SJSA1 (cell line): ENCODE measurements at places on chromosomes 3 and 15. TPM values are rescaled to one million over a fixed set of nuclear protein-coding genes. Genes with fewer than 3 reads are reported as not detected.

The GRM2 gene
- 0.03 TPM in 1 of 2 replicates, not detected in the other for total RNA-seq

The RNU6-1 gene
- not detected in 2 replicates for total RNA-seq

The NANOGP8 gene
- not detected in 2 replicates for total RNA-seq

The ST3GAL6 gene
- not detected in 2 replicates for total RNA-seq

The ISLR2 gene
- total RNA-seq, result not detected in 2 replicates

DNA sequence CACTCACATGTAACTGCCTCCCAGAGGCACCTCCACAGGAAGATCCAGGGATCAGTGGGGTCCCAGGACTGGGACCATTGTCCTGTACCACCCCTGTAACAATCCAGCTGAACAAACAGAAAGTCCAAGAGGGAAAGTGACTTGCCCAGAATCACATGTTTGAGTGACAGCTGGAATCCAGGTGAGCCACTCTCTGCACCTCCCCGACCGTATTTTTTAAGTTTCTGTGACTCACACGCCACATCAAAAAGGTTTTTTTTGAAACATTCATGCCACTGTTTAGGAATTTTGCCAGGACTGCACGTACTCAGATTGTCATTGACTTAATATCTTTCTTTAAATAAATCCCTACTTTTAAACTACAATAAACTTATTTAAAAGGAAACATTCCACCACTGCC is 9.8 kb upstream of the SLC6A1 start:
- no peak for DNase-seq

GRCh38 chr3:180881065-180881801 is 31.2 kb upstream of the FXR1 start:
- no peak for DNase-seq

GRCh38 chr3:67995206-67995605 is 340.8 kb upstream of the SUCLG2 start:
- no peak for DNase-seq

- DNase-seq, result no peak
These were observed 24.6 kb downstream of the POLG start for GRCh38 chr15:89309993-89310392.

DNA sequence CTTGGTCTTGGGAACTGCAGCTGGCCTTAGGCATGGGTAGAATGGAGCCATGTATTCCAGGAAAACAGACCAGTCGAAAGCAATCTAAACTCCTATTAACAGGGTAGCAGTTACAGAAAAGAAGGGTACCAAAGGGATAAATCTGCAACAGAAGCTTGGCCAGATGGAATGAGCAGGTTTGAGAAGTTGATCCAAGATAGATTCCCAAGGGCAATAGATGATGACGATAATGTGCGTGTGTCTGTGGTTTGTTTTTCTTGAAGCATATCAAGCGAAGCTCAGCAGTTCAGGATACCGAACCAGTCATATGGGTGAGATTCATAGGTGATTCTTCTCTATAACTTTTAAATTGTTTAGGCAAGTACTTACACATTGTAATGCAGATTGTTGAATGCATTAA is 203.8 kb upstream of the SEMA6D start:
- no peak for DNase-seq

DNA sequence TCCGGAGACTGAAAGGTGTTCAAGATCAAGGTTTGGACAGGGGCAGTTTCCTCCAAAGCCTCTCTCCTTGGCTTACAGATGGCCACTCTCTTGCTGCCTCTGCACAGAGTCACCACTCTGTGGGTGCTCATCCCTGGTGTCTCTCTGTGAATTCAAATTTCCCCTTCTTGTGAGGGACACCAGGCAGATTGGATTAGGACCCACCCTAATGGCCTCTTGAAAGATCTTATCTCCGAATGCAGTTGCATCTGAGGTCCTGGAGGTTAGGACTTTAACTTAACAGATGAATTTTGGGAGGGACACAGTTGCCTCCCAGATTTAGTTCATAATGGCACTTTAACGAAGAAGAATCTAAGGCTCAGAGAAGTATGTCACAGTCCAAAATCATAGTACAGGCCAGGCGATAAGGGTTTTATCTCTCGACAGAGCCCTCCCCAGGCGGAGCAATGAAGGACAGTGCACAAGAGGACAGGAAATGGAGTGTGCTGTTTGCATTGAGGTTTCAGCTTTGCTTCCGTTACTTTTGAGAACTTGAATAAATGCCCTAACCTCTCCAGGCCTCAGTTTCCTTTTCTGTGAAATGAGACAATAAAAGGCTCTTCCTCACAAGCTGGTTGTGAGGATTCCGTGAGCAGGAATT is 38.9 kb upstream of the KIF23 start:
- no peak for DNase-seq

- DNase-seq, result no peak
These were observed 189.1 kb downstream of the GHSR start for GRCh38 chr3:172259111-172259541.

DNA sequence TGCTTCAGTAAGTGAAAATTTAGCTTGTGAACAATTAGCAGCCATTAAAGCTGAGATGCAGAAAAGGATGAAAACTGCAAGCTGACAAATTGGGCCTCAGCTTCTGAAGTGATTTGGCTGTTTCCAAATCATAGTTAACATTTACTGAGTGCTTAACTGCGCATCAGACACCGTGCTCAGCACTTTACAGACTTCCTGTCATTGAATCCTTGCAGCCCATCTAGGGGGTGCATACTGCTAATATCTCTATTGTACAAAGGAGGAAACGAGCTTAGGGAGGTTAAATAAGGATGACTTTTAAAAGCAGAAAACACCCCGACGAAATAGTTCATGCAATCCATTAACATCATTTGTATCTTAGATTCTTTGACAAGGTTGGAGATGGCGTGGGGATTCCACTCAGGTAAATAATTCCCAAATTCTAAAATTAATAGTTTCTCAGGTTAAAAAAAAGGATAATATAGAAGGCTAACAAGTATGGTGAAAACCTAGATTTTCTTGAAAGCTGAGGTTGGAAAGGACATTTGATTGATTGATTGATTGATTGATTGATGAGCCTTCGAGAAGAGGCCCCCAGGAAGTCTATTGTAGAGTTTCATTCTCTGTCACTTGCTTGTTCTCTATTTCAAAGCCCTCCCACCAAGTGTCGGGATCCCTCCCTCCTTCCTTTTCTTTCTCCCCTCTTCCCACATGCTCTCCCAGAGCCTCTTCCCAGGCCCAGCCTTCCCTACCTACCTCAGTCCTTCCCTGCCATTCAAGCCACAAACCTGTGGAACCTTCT is 23.5 kb upstream of the EPHB3 start:
- no peak for DNase-seq

- DNase-seq, result no peak
These were observed 20.7 kb upstream of the CAV3 start for GRCh38 chr3:8712908-8713255.

DNA sequence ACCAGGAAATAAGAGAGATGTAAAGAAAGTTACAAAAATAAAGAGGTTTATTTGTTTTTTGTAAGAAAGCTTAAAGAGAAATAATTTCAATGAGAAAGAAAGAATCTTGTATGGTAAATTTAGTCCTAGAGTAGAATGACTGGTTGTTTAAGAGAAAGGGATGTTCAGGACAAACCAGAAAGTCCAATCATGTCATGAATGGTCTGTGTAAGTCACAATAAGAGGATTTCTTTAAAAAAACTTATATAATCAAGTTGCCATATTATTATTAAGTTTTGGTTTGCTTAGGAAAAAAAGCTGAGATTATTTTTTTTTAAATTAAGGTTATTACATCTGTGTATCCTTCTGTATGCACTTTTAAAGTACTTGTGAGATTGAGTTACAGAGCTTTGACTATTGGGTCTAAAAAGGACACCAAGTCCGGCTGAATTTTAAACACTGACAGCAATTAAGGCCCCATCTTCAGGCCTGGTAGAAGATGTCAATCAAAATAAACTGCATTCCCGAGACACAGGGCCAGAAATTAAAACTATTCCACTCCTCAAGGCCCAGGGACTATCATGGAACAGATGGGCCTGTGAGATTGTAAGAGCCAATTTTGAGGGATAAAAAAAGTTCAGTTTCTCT is 12.2 kb downstream of the ERICH6 start:
- DNase-seq, result no peak

DNA sequence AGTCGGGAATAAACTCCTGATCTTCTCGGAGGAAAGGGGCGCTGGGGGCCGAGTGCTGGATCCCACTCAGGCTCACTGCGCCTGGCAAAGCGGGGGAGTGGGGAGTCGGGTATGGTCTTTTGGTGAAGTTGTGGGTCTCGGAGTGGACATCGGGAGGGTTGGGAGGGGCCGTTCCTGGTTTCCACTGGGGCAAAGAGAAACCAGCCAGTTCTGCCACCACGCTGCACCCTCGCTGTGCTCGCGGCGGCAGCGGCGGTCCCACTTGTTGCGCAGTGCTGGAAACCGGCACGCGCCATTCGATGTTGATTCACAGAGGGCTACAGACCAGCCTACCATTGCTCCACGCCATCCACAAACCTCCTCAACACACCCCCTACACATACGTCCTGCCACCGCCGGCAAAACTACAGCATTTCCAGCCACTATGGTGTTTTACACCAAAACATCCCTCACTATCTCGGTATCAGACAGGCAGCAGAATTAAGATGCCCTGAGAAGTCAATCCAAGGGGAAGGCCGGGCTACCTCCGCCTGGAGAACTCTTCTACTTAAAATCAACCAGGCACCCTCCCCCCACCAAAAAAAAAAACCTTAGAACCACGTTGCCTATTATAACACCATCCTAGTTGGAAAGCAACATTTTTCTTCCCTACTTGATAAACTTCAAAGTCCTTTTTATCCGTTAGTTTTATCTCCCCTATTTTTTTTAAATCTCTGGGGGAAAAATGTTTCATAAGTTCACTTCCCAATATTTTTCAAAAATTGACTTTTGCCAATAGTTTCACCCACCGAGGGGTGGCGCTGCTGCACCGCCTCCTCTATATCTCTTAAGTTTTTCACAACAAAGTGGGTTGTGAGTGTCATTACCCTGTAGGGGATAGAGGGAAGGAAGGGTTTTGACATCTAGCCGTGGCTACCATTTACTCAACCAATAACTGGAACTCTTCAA is 3.6 kb downstream of the BCL6 start:
- DNase-seq, result peak; percentile 61

DNA sequence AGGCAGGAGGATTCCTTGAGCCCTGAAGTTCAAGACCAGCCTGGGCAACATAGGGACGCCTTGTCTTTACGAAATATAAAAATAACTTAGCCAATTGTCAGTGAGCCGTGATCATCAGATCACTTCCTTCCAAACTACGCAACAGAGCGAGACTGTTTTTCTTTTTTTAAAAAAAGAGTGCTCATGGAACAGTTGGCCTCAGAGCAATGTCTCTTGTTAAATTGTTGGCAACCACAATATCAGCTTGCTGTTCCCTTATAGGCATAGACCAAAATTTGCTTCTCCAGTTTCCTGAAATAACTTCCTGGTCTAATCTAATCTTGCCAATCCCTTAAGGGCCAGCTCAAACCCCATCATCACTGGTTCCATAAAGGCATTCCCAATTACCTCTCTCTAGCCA is 93.3 kb upstream of the SLC4A7 start:
- no peak for DNase-seq
